ENCODE measurements at places on chromosomes 11 and 22.

- no peak for DNase-seq
Observed at GRCh38 chr11:78312712-78313111, 104.9 kb downstream of the GAB2 start.

DNA sequence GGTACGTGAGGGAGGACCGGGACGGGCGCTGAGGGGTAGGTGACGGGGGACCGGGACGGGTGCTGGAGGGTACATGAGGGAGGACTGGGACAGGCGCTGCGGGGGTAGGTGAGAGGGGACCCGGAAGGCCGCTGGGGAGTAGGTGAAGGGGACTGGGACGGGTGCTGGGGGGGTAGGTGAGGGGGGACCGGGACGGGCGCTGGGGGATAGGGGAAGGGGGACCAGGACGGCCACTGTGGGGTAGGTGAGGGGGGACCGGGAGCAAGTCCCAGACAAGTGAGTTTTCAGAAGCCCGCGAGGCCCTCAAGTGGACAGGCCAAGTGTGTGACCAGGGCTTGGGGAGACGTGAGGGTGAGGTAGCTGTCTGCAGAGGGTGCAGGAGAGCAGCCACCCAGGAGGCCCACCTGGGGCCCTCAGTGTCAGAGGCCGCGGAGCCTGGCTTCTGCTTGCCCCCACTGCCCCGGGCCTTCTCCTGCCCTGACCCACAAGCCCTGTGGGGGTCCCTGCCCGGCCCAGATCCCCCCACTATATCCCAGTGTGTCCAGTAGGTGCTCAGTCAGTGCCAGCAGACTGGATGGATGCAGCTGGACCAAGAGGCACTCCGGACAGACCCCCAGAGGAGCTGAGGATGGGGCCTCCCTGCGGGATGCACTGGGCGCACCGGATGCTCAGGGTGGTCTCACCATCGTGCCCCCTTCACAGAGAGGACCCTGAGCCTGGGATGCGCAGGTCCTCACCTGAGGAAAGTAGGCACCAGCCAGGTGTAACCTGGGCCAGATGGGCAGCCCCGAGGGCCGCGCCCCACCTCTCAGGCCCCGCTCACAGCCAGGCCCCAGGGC lies 44.2 kb upstream of the TH start:
- DNase-seq = no peak

DNA sequence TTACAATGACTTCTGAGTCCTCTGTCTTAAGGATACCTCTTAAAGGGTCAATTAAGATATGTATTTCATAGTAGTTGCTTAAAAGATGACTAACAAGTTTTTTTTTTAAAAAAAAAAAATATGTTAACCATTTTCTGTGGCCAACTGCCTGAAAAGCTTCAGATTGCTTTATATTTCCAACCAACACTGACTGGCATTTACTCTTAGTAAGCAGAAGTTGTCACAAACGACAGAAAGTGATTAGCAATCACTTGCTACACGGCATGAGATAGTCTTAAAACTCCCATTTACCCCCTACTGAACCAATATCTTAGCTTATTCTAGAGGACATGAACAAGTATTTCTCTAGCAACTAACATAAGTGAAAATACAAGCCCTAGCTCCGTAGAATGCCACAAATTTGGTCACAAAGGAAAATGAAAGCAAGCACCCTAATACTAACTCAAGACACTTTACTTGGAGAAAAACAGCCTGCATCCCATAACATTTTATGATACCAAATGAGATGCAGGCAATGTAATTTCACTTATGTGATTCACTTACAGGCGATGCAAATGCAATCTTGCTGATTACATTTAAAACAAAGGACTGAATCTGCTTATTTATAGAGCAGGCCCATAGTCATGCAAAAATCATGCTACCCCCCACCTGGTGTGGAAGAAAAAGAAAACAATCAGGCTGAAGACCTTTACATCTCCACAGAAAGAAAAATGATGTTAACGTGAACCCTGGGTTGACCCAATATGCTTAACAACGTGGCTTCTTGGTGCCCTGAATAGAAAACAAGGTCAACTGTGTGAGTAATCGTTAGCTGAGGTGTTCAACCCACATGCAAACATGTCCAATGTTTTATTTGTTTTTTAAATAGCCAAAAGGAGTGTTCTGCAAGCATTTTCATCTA lies 25.7 kb downstream of the MPPED2 start:
- DNase-seq = no peak

GRCh38 chr11:122656073-122656630 lies 630 bp downstream of the UBASH3B start:
- peak; percentile 34 for DNase-seq

- DNase-seq = no peak
Observed at GRCh38 chr11:84558085-84558905, 1068.8 kb downstream of the DLG2 start.

DNA sequence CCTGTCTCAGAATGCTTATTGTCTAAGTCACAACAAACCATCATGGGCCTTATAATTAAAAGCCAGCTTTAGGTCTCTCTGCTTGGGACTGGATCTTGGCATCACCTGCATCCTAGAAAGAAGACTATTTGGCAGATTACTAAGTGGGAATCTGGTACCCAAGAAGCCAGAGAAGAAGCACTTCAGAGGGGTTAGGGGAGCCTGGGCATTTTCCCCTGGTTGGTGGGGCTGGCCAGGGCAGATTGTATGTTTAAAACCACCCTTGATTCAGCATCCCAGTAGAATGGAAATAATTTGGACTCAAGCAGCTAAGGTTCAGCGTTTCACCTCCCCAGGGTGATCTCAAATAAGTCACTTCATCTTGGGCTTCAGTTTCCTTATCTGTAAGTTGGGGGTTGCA lies 193.7 kb downstream of the MIAT start:
- no peak for DNase-seq

DNA sequence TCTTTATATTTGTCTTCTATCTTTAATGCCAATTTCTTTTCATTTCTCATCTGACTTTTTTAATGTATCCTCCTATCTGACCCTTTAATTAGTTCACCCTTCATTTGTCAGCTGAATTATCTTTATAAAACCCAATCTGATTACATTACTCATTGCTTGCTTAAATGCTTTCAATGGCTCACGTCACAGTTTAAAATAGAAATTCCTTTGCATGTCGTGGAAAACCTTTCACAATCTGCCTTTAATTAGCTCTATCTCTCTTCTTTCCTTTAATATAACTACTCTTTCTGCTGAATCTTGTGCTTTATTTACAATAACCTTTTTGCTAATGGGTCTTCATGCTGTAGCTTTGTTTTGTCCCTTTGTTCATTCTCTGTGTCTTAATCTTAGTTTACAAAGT lies 125.7 kb downstream of the DYNC2H1 start:
- no peak for DNase-seq

GRCh38 chr22:19057539-19057938 lies 64.7 kb downstream of the DGCR2 start:
- no peak for DNase-seq

DNA sequence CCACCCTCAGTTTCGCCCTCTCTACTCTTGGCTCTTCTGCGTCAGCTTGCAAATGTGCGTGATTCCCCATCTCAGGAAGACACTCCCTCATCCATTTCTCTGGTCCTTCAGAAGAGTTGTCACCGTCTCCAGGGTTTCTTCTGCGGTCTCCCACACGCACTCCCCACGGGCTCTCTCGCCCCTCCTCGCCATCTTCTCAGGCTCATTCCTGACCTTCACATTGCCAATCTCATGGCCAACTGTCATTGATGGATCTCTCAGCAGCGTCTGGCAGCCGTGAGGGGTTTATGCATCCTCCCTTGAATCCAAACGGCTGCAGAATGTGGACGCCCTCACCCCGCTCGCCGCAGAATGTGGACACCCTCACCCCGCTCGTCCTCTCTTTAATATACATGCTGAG lies 10.5 kb downstream of the SYNGR1 start:
- no peak for DNase-seq

DNA sequence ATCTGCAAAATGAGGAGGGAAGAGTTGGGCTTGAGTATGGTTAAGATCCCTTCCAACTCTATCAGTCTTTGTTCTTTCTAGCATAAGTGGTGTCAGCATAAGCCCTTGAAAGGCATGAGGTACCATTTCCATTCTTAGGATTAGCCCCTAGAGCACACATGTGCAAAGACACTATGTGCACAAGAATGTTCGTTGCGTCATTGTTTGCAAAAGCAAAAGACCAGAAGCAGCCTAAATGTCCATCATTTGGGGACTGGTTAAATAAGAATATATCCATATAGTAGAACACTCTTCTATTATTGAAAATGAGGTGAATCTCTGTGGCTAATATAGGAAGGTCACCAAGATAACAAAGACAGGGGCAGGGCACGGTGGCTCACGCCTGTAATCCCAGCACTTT lies 10.0 kb upstream of the KCTD14 start:
- DNase-seq = no peak

DNA sequence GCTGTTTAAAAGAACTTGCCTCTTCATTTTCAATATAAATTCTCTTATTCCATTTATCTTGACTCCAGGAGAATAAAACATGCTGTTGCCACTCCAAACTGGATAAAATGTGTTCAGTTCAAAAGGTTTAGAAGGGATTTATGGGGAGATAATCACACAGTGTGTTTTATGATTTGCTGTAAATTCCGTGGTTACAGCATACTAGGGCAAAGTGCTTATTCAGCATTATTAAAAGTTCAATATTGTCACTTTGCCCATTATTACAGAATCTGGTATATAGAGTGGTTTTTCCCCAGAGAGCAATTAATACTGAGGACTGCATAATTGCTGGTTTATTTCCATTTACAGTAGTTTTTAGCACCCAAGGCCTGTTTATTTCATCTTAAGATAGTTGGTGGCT lies 780.9 kb upstream of the RAG2 start:
- DNase-seq = no peak

DNA sequence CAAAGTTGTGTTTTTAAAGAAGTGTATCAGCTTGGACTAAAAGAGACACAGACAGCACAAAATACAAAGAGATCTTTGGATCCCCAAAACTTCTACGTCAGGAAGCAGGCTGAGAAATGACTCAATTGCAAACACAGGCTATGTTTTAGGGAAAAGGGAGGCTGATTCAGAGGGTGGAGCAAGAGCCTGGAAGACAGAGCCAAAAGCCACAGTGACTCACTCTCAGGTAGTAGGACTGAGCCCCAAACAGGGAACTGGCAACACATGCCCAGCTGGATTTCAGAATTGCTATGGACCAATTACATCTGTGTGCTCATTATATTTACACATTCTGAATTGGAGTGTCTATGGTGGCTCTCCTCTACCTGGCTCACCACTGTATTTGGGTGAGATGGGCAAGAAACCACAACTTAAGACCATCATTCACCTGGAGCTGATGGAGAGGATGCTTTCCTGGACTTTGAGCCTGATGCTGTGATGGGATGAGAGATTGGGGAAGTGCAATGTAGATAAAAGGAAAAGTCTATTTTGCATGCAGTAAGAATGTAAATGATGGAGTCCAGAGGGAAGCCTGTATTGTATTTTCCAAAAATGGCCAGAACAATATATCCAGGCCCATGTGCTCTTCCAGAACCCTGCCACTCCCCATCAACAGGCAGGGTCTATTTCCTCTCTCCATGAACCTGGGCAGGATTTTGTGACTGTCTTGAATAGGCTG lies 20.8 kb upstream of the LINC01488 start:
- no peak for DNase-seq

DNA sequence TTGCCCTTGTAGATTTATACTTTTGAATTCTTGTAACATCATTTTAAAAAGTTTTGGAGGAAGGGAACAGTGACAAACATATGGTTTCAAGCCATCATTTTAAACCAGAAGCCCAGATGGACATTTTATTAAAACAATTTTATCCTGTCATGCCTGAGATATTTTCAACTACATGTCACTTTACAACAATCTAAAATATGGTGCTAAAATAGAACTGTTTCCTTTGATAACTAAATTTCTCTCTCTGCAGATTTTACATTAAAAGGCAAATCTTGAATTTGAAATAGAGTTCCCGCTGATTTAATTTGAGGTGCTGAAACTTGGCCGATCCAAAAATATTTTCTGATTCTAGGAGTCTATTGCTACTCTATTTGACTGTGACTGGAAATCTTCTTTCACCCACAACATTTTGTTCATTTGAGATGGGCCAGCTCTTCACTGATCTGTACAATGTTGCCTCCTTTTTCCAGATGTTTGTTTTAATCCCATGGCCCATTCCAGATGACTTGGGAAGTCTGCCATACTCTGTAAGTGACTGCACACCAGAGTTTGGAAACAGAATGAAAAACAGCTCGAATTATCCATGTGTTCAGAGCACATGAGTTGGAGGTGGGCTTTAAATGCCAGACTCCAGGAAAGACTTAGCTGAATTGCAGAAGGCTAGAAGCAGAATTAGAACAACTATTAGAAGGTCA lies 402.5 kb downstream of the TMEM135 start:
- no peak for DNase-seq

- no peak for DNase-seq
Observed at GRCh38 chr11:84532364-84532763, 1094.8 kb downstream of the DLG2 start.

DNA sequence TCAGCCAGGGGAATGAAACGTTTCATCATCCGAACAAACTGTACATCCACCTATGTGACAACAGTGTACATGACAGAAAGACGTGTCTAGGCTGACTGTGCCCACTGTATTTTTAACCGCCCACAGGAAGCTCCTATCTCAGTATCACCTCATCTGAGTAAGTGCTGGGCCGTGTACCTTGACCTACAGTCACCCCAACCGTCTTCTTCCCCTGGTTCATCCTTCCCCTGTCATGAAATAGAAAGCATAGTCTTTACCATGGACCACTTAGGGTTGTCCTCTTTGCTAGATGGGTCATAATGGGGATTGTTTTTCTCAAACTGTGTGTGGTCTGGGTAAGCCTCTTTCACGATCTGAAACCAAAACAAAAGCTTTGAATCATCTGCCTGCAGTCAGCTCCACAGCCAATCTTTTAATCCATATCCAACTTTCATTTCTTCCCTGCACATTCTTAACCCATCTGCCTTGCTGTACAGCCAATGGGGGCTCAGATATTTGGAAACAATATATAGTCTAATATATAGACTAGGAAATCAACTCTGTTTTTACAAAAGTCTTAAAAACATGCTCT lies 4.2 kb downstream of the THYN1 start:
- DNase-seq = no peak

DNA sequence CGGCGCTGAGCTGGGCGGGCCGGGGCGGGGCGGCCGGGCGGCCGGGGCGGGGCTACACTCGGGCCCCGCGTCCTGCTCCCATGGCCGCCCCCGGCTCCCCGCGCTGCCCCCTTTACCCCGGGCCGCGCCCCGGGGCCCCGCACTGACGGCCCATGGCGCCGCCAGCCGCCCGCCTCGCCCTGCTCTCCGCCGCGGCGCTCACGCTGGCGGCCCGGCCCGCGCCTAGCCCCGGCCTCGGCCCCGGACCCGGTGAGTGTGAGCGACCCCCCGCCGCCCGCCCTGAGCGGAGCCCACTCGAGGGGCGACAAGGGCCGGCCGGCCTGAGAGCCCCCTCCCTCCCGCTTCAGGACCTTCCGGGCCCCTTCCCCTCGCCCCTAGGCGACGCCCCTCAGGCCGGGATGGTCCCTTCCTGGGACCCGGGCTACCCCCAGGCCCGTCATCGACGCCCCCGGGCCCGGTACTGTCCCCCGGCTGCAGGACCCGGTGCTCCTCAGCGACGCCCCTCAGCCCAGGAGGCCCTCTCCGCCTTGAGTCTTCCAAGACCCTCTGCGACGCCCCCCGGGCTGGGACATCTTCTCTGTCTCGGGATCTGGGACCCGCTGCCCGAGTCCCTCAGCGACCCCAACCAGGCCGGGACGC lies at the start of gene KREMEN1:
Gene KREMEN1 (plus strand): TSS at position 57 of the 639 bp plus-strand sequence. CDS start 96 bp downstream, at position 153.
- no peak for DNase-seq
